ENCODE measurements at places on chromosomes 7 and 10.
A peak's percentile ranks its signal among the peaks of the same experiment; 100 is the strongest.

GRCh38 chr10:126502441-126502840 lies 114.2 kb upstream of the ADAM12 start:
- no peak for DNase-seq

GRCh38 chr10:104045151-104046089 lies 40.3 kb downstream of the COL17A1 start:
- peak; percentile 74 for DNase-seq

DNA sequence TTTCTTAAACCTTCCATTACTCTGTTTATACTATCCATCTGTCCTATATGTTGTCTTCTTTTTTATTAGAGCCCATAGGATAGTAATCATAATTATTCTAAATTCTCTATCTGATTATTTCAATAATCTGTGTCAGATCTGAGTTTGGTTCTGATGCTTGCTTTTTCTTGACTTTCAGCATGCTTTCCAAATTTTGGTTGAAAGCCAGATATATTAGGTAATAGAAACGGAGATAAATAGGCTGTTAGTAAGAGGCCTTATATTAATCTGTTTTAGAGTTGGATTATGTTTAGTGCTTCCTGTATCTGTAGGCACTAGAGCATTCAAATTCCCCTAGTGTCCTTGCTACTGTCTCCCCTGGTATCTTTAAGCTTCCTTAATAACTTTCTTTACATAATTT lies 939.9 kb upstream of the GHITM start:
- no peak for DNase-seq

DNA sequence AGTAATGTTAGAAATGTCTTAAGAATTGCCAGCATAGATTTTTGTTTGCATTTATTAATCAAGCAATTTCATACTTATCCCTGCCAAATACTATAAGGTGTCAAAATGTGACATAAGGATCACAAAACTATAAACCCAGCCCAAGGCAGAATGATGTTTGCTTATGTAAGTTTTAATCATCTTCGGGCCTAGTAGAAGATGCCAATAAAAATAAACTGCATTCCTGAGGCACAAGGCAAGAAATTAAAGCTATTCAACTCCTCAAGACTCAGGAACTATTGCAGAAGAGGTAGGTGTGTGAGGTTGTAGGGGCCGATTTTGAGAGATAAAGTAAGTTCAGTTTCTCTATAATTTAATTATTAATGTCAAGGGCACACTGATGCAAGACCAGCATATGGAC lies 189.4 kb upstream of the AHR start:
- DNase-seq, result no peak

- no peak for DNase-seq
Measured at GRCh38 chr7:99127636-99128035, 16.3 kb downstream of the SMURF1 start.

- no peak for DNase-seq
Measured at GRCh38 chr10:115355162-115355760, 262.1 kb downstream of the ATRNL1 start.

DNA sequence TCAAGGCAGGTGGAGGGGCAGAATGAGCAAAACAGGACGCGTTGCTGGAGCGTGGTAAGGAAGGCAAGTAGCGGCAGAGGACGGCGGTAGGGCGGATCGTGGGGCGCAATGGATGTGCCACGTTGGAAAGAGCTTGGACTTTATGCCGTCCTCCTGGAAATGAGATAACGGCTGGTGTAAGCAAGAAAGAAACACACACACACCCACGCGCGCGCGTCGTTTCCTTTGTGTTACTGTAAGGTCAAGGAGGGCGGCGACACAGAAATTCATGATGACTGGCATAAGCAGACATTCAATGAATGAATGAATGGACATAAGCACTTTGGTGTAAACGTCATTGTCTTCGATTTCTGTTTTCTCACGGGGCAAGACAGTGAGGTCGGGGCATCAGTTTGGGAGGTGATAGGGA lies 683 bp upstream of the ENTPD7 start:
- peak; percentile 42 for DNase-seq

GRCh38 chr7:79285756-79286155 lies 167.7 kb downstream of the MAGI2 start:
- DNase-seq, result no peak

DNA sequence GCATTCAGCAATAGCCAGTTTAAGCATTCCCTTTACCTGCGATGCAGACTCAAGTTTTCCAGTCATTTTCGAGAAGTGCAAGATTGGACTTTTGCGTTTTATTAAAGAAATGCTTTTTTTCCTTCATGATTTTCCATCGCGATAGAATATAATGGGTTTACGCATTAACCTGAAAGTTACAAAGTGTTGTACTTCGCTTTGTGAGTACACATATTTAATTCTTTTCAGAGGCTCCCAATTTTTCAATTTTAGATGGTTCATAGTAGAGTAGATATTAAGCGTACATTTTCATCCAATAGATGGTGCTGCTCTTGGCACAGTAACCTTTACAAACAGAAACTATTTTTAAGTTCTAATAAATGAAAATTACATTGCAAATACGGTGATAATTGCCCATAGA lies 1.3 kb downstream of the PTPRZ1 start:
- no peak for DNase-seq

GRCh38 chr10:87722716-87723115 lies 63.0 kb downstream of the PAPSS2 start:
- DNase-seq, result no peak

GRCh38 chr7:155583636-155584035 lies 37.3 kb upstream of the CNPY1 start:
- DNase-seq, result no peak

DNA sequence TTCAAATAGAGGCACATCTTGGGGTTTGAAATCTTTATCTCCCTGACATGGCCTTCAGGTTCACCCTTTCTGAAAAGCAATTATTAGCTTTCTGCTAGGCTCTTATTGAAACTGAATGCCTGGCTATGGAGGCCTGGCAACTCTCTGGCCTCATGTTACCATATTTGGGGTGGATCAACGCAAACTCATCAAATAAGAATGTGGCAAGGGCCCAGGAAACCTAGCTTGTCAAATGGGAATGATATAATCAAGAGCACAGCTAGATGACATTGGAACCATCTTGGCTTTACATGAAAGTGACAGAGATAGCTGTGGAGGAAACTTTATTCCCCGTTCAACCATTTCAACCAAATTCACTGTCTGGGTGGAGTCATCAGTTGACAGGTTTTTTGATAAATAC lies 202.8 kb upstream of the SMIM30 start:
- DNase-seq, result no peak

DNA sequence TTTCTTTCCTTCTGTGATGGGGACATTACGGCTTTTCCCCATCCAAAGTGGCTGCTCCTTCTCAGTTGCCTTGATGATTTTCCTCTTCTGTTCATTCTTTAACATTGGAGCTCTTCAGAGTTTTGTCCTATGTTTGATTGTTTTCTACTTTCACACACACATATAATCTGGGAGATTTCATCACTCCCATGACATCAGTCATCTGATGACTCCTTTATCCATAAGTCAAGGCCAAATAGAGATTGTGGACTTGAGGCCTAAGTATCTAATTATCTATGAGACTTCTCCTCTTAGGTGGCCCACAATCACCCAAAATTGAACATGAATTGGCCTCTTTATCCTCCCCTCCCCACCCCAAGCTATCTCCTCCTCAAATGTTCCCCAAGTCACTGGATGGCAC lies 5.3 kb upstream of the COL1A2 start:
- DNase-seq, result no peak

GRCh38 chr7:19097165-19098055 lies 20.0 kb downstream of the TWIST1 start:
- no peak for DNase-seq

DNA sequence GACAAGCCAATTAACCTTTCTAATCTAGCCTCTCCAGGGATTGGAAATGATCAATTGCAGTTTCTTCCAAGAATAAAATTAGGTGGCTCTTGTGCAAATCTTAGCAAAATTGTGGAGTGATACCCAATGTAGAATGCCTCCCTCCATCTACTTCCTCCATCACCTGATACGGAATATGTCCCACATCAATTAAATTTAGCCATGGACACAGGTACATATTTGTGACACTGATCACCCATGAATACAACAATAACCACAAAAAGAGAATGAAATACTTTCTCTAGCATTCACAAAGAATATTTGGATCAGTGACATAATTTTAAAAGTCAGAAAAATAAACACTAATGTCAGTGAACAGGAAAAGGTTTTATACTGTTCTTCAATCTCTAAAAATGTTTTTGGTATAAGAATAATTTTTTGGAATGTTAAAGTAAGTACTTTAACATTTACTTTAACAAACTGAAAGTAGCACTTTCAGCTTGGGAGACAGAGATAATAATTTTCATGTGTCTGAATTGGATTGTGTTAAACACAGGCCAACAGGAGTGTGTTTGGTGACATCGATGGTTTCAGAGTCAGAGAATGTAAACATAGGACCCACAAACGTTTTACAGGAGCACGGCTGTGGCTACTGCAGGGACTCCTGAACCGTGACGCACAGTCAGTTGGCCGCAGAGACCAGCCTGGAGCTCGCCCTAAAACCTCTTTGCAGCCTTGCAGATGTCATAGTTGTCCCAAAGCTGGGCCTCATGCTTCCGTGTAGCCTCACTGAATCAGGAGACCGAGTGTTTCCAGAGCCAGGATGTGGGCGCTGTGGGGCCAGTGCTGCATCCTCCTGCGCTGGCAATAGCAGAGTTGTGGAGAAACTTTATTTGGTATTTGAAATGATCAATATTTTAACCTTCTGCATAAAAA lies 7.2 kb downstream of the RBM20 start:
- no peak for DNase-seq

GRCh38 chr7:26691406-26691805 lies 173.0 kb downstream of the SKAP2 start:
- DNase-seq, result no peak

GRCh38 chr10:131706476-131706875 lies 194.3 kb upstream of the PPP2R2D start:
- DNase-seq, result no peak

DNA sequence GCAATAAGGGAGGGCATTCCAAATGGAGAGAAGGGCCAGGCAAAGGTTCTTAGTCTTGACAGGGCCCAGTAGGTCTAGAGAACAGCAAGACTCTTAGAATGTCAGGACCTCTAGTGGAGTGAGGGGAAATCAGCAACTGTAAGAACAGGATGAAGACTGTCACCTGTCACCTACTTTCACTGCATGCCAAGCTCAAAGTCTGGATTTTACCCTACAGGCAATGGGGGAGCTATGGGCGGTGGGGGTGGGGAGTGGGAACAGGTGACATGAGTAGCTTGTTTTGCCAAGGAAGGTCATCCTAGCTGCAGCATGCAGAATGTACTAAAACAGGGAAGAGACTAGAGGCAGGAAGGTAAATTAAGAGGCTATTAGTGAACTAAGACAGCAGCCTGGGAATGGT lies 18.3 kb downstream of the GOT1 start:
- DNase-seq, result no peak

DNA sequence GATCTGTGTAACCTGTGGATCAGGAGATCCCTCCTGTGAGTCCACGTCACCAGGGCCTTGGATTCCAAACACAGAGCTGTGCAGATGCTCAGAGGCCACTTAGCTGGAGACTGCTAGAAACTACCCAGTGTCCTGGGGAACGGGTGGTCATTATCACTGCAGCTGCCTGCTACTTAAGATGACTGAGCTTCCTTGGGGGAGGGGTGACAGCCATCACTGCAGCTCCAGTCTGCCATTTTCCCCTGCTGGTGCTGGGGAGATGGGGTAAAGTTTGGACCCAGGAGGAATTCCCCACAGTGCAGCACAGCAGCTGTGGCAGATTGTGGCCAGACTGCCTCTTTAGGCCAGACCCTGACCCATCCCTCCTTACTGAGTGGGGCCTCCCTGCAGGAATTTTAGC lies 78.8 kb upstream of the VOPP1 start:
- no peak for DNase-seq

Measured in dorsolateral prefrontal cortex (tissue), 122 donors.